Right cardiac atrium (tissue), 5 donors: ENCODE measurements at places on chromosomes 16 and 17. TPM values are rescaled to one million over a fixed set of nuclear protein-coding genes. Genes with fewer than 3 reads are reported as not detected.
A peak's percentile ranks its signal among the peaks of the same experiment; 100 is the strongest.

Gene KRTAP2-2
- not detected for polyA plus RNA-seq

Gene SLFN12
- polyA plus RNA-seq, result 2.1 TPM

Gene SOCS1
- 2.1 TPM for polyA plus RNA-seq

DNA sequence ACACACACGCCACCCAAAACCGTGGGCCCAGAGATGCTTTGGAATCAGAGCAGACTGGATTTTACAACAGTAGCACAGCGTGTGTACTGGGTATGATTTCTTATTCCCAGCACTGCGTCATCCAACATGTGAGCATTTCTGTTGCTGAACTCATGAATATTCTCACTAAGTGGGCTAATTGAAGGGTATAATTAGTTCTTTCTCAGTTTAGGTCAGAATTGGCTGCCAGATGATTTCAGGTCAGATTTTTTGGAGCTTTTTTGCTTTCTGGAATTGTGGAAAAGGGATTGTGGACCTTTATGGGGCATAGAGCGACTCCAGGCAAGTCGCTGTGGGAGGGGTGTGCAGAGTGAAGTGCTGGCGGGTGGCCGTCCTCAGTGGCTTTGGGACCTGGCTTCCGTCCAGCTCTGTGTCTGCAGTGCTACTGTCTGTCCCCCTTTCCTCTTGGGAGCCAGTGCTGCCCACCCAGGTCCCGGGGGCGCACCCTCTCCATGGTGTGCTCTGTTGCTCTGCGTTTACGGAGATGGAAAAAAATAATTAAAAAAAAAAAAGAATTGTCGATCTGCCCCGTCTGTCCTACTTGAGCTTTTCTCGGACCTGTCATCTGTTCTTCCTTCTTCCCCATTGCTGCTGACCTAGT lies 25.0 kb downstream of the FOXK2 start:
- peak; percentile 65 for DNase-seq

DNA sequence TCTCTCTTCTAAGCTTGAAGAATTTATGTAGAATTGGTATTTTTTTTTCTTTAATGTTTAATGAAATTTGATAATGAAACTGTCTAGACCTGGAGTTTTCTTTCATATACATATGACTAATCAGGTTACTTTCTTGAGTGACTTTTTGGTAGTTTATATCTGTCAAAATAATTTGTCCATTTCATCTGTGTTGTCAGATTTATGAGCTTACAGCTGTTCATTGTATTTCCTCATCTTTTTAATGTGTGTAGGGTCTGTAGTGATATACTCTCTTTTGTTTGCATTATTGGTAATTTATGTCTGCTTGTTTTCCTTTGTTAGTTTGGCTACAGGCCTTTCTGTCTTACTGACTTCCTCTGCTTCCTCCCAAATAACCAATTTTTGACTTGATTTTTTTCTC lies 55.7 kb downstream of the TAOK1 start:
- DNase-seq, result no peak

GRCh38 chr17:42520540-42520951 lies 15.5 kb upstream of the NAGLU start:
- DNase-seq, result peak; percentile 78

DNA sequence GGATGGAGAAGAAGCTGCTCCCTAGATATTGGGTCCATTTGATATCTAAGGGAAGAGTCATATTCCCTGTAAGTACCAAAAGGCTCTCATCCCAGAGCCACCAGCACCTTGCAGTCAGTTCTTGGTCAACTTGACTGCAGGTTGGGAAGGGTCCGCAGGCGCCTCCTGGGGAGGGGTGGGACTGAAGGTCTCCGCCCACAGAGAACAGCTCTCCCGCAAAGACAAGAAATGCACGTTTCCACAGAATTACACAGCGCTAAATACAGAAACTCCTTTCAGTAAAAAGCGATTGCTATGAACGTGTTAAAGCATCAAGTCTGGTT lies 864 bp upstream of the CTCF start:
- no peak for DNase-seq

GRCh38 chr16:58537124-58537906 lies 22.0 kb downstream of the SETD6 start:
- no peak for DNase-seq

DNA sequence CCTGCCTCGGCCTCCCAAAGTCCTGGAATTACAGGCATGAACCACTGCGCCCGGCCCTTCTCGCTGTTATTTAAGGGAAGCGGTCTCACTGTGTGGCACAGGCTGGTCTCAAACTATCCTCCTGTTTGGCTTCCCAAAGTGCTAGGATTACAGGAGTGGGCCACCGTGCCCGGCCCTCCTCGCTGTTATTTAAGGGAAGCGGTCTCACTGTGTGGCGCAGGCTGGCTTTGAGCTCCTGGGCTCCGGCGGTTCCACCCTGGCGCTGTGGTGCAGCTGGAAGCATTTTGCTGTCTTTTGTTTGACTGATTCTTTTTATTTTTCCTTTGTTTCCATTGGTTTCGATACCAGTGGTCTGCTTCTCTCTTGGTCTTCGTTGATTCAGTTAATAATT lies 40.7 kb downstream of the FOXK2 start:
- DNase-seq, result no peak

DNA sequence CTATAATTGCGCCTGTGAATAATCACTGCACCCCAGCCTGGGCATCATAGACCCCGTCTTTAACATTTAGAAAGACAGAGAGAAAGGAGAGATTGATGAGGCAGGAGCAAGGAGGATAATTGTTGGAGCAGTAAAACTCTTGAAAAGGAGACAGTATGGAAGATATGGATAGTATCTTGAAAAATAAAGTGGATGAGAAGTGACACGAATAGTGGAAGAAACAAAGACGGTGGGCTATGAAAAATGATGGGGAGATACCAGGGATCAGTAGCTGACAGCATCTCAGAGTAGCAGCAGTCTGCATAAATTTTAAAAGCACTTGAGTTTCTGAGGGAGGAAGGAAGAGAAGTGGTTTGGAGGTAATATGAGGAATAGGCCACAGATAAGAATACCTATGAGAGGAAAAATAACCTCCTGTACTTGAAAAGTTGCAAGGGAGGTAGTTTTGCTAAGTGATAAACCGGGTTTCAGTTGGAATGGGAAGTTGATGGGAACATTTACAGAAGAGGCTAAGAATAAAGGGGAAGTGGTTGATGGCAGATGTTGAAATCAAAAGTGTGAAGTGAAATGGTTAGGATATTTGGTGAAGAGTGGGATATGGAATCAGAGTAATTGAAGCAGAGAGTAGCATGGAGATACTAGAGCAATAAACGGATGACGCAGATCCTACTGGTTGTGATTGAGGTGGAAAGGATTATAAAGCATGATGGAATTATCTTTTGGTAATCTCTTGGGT lies 1.8 kb upstream of the PPM1D start:
- no peak for DNase-seq
